Pancreas (tissue), 10 donors: ENCODE measurements at places on chromosomes 3 and 15.

- no peak for DNase-seq
Measured at GRCh38 chr3:16767006-16767405, 117.7 kb upstream of the PLCL2 start.

- DNase-seq = no peak
Measured at GRCh38 chr3:79414035-79414434, 353.8 kb downstream of the ROBO1 start.

GRCh38 chr3:193407688-193408087, 29.1 kb upstream of the ATP13A5 start:
- no peak for DNase-seq

DNA sequence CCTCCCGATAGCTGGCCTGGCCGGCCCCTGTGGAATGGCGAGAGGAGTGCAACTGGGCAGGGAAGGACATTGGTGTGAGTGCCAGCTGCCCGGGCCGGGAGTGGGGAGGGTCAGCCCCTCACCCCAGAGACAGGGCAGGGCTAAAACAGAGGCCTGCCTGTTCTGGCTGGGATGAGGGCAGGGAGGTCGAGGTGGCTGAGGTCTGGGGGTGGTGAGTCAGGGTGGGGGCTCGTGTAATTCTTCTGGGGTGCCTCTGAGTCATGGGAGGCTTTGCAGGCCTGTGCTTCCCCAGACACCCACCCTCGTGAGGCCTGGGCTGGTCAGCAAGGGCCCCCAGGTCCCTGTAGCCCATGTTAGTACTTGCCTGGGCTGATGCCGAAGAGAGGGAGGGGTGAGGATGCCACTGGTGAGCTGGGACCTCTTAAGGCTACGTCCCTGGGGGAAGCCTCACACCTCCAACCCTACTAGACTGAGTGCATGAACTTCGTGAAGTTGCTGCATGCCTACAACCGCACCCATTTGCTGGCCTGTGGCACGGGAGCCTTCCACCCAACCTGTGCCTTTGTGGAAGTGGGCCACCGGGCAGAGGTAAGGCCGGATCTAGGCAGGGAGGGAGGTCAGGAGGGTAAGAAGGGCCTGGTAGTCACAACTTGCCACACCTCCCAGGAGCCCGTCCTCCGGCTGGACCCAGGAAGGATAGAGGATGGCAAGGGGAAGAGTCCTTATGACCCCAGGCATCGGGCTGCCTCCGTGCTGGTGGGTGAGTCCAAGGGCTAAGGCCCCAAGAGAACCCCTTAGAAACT, 1.7 kb downstream of the SEMA3B start:
- no peak for DNase-seq

- no peak for DNase-seq
Measured at GRCh38 chr3:70849911-70850699, 537.7 kb upstream of the MDFIC2 start.

GRCh38 chr3:13642597-13642996, 93.7 kb downstream of the FBLN2 start:
- no peak for DNase-seq

DNA sequence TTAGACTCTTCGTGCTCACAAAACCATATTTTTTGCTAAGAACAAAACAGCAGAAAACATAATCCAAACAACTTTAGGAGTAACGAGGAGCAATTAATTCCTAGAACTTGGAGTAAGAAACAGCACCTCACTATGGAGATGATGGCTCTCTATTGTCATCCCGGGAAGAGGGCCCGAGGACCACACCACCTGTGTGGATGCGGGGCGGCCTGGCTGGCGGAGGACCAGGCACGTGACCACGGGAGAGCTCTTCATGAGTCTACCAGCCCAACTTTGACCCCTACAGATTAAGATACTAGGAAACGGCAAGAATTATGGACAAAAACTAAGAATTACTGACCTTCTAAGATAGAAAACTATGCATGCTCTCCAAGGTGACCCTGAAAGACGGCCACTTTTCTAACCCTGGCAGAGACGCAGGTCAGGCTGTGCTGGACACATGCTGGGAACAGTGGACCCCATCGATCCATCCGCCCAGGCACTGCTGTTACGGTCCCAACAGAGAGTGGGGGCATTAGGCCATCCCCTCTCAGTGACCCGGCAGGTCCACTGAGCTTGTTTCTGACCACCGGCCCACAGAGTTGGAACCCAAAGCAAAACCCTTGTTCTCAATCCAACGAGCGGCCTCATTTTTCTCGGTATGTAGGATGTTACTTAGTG, 13.1 kb upstream of the OCA2 start:
- DNase-seq = no peak
